ENCODE measurements at places on chromosomes 7 and 10.

GRCh38 chr10:49744924-49745605 is 17.1 kb downstream of the OGDHL start:
- no peak for DNase-seq

DNA sequence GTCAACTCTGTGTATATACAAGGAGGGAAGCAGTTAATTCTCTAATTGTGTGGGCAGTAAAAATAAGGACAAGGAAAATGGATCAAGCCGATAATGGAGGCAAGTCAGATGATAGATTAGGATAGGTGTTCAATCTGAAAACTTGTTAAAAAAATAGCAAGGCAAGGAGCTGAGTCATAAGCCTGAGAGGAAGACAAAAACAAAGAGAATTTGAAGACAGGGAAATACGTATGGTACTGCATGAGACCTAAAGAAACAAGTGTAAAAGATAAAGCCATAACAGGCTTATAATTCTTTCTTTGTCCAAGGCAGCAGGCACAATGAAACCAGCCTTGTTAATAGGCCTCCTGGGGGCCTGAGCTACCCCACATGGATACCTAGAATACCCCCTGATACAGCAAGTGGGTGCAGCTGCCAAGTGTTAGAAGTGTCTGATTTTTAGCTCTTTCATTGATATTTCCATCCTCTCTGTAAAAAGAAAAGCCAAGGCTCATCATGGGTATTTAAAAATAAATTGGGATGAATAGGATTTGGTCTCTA is 1570.6 kb upstream of the LRRTM3 start:
- no peak for DNase-seq

DNA sequence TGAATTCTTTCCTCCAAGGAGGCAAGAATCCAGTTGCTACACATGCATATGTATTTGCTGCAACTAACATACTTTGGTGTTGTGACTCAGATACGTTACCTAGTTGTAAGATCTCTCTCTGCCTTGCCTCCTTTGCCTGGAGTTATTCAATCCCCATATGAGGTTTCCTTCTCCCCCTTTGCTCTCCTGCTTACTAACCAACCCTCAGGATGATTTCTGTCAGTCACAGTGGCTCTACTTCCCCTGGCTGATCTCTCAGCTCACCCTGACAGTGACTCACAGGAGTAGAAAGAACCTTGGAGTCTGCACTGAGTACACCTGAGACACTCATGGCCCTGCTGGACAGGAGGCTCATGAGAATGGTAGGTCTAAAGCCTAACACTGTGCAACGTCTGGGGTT is 92.0 kb downstream of the TMEM106B start:
- no peak for DNase-seq

- DNase-seq: no peak
Observed at GRCh38 chr7:73703757-73704639, 15.5 kb downstream of the STX1A start.

DNA sequence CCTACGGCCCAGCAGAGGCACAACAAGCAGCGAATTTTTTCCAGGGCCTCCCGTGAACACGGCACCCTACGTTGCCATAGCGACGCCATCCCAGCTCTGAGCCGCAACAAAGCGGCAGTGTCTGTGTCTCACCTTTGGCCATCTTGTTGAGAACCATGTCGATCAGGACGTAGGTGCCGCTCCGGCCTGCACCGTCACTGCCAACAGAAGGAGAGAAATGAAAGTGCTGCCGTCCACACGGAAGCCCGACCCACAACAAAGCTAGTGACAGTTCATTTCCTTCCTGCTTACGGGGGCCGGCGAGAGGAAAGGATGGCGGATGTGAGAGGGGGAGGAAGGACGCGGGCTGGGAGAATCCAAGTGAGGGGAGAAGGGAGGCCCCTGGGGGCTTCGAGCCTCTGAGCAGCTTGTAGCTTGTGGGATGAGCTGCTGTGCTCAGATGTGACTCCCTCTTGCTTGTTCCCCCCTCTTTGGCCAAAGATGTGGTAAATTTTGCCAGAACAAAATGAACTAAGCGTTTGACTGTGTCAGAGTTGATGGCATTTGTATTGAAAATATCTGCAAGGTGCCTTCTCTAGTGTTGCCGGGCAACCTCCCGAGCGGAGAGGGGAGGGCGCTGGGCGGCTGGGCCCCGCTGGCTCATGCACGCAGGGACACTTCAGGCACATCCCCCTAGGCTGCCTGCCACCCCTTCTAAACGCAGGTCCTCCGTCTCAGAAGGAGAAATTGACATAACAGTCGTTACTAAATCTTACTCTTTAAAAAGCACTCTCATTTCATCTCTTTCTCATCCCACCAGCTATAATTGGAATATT is 232.2 kb downstream of the DNAJB6 start:
- no peak for DNase-seq

- no peak for DNase-seq
Observed at GRCh38 chr10:63464402-63465292, 1.1 kb downstream of the JMJD1C start.

DNA sequence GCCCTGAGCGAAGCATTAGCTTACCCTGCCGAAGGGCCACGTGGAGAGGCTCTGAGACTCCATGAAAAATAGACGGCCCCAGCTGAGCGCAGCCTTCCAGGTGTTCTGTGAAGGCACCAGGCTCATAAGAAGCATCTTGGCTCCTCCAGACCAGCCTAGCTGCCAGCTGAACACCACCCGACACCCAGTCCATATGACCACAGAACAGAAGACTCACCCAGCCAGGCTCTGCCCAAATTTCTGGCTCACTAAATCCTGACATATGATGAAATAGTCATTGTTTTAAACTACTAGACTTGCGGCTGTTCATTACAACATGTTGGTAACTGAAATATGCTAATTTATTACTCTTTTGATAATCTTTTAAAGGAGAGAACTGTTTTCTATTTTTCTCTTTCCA is 99.5 kb upstream of the ABI1 start:
- DNase-seq: no peak

DNA sequence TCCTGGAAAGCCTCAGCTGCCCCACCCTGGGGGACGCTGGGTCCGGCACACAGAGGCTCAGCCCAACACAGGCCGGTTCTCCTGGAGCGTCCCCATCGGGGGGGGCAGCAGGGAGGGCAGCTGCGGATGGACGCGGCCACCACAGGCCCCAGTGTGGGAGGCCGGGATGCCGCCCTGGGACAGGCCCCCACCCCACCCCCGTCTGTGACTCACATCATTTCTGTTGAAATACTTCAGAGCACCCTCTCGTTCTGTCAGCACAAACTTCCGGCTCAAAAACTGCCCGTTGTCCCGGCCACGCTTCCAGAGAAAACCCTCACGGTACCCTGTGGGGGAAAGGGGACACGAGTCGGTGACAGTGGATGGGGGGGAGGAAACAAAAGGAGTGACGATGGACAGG is 28.5 kb downstream of the GET4 start:
- no peak for DNase-seq

DNA sequence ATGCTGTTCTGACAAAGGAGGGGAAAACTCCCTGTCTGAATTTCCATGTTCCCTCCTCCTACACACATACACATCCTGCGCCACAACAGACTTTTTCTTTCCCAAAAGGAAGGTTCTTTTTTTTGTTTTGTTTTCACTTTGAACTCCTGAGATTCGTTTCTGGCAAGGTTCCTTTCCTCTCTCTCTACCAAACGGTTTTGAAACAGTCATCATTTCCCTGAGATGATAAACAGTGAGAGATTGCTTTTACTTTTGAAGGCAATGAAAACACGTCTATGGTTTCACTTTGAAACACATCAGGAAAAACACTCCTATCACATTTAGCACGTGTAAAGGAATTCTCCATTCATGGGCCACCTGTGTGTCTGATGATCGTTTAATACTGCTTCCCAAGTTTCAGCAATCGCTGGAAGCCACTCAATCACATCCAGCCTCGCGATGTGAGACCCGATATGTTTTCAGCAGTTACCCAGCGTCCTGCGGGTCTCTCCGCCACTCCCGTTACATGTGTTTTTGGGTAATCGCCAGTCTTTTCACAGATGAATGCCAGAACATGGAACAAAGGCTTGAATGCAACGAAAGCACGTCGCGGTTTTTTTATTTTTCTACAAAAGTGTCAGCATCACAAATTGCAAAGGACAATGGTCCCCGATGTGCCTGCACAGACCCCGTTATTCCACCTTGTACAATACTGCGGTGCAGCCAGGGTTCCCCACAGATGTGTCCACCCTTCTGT is 62.8 kb upstream of the CUX1 start:
- DNase-seq: no peak

GRCh38 chr10:73840056-73840402 is 28.6 kb upstream of the NDST2 start:
- DNase-seq: no peak

- DNase-seq: no peak
Observed at GRCh38 chr7:47582764-47583738, 1.1 kb upstream of the TNS3 start.

- DNase-seq: no peak
Observed at GRCh38 chr10:69609077-69609476, 21.0 kb upstream of the FAM241B start.

- no peak for DNase-seq
Observed at GRCh38 chr10:78281627-78282026, 248.0 kb downstream of the RPS24 start.

DNA sequence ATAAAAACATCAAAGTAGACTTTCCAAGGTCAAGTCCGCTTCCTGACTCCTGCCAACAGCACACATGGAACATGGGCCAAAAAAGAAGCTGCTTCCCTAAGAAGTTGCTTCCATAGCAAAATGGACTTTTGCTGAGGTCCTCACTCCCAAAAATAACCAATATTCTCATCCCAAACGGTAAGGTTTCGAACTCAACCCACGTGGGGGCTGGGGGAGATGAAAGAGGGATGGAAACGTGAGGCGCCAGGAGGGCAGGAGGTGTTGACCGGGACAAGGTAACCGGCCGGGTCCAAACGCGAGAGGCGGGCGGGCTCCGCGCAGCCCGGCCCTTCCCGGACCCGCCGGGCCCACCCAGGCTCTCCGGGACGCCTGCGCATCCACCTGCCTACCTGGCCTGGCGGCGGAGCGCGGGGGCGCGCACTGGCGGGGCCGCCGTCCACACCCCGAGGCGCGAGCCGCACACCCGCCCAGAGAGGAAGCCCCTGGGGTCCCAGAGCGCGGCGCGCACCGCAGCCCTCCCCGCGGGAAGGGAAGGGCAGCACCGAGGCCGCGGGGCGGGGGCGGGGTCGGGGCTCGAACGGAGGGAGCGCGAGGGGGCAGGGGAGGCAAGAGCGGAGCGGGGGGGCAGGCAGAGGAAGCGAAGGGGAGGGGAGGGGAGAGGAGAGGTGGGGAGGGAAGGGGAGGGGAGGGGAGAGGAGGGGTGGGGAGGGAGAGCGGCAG is 742 bp downstream of the LMBR1 start:
- no peak for DNase-seq

GRCh38 chr7:142974626-142975025 is 12.5 kb upstream of the KEL start:
- no peak for DNase-seq

DNA sequence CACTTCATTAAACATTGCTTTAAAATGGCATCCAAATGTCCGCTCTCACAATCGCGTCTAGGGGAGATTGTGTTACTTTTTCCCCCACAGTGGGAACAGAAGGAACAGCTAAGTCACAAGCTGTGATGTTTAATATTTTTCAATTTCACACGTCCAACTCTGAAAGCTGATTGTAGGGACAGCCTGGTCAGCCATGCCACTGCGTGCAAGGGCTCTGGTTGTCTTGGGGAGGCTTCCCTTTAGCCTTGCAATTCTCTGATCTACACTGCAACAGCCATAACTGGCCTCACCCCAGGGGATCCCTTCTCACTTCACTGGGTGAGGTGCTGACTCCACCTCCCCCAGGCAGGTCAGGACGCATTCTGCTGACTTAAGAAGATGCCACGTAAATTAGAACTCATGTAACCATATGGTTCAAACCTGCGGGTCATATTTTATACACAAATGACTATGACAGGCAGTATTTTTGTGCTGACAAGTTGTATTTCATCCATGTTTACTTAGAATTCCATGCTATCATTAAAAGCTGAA is 425.2 kb upstream of the NFE2L3 start:
- DNase-seq: no peak

GRCh38 chr7:28627263-28627653 is 214.9 kb downstream of the CREB5 start:
- DNase-seq: no peak

DNA sequence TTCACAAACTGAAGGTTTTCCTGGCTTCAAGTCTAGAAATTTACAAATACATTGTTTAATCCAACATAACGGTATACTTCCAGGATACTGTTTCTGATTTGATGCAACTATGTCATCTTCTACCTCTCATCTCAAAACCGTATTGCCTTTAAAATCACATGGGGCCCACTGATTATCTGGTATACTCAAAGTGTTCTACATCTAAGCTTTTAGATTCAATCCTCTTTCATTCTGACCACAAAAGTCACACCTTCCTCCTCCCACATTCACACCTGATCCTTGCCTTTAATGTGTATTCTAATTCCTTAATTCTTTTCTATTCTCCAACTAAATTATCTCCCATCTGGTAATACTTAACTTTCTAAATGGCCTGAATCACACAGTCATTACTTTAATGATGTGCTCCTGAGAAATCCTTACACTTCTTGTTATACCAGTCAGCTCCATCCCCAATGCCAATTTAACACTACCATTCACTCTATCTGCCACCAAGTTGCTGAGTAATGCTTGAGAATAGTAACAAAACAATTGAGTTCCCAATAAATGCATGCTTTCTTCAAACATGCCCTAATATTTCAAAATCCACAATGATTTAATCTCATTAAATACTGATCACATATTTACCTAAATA is 13.0 kb downstream of the ATAD1 start:
- no peak for DNase-seq

GRCh38 chr7:6130007-6130587 is 98.9 kb downstream of the ANKRD61 start:
- no peak for DNase-seq

GRCh38 chr7:158094671-158095226 is 492.9 kb downstream of the PTPRN2 start:
- DNase-seq: no peak

DNA sequence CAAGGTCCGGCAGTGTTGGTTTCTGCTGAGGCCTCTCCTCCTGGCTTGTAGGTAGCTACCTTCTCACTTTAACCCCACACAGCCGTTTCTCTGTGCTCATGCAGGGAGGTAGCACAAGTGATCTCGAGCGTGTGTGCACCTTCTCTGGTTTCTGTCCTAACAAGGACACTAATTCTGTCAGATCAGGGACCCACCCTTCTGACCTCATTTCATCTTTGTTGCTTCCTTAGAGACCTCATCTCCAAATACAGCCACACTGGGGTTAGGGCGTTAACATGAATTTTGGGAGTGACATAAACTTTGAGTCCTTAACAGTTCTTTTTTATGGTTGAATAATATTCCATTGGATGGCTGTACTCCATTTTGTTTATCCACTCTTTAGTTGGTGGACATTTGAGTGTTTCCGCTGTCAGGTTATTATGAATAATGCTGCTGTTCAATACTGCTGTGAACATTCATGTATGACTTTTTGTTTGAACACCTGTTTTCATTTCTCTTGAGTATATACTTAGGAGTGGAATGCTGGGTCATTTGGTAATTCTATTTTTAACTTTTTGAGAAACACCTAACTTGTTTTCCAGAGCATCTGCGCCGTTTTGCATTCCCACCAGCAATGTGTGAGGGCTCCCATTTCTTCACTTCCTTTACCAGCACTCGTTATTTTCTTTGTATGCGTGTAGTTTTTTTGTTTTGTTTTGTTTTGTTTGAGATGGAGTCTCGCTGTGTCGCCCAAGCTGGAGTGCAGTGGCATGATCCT is 57.5 kb downstream of the LCOR start:
- no peak for DNase-seq

- no peak for DNase-seq
Observed at GRCh38 chr7:157429001-157429679, 92.3 kb downstream of the DNAJB6 start.

Data from esophagus squamous epithelium (tissue), 5 donors.